Hepatocyte (in vitro differentiated cells): ENCODE measurements at places on chromosomes 7 and 10. TPM values are rescaled to one million over a fixed set of nuclear protein-coding genes. Genes with fewer than 3 reads are reported as not detected.
A peak's percentile ranks its signal among the peaks of the same experiment; 100 is the strongest.

DNA sequence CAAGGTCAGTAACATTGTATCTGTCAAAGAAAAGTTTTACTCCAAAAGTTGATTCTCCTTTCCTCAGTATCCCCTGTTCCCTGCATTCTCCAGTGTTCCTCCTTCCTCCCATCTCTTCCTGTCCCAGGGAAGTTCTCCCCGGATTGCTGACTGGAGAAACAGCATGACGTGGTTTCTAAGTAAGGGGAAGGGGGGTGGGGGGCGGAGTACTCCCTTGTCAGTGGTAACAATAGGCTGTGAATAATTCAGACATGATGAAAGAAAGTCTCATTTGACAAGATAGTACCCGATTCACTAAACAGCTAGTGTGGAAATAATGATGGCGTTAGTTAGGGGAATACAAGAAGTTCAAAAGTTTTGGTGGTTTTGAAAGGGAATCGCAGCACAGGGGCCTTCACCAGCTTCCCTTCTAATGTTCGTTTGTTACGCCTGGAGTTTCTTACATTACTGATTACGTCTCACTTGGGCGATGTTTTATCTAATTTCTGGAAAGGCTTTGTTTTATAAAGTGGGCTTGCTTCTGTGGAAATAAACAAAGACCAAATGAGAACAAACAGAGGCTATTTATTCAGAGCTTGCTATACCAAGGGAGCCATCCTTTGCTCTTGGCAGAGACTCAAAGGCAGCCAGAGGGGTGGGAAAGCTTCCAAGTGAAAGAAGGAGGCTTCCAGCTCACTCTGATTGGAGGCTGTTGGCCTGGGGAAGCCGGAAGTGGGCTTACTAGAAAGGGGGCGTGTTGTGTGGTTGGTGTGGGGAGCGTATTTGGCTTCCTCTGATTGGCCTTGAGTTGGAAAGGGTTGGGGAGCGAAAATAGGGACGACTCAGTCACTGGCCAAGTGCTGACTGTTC, 453.7 kb downstream of the SDK1 start:
- peak; percentile 32 for DNase-seq

DNA sequence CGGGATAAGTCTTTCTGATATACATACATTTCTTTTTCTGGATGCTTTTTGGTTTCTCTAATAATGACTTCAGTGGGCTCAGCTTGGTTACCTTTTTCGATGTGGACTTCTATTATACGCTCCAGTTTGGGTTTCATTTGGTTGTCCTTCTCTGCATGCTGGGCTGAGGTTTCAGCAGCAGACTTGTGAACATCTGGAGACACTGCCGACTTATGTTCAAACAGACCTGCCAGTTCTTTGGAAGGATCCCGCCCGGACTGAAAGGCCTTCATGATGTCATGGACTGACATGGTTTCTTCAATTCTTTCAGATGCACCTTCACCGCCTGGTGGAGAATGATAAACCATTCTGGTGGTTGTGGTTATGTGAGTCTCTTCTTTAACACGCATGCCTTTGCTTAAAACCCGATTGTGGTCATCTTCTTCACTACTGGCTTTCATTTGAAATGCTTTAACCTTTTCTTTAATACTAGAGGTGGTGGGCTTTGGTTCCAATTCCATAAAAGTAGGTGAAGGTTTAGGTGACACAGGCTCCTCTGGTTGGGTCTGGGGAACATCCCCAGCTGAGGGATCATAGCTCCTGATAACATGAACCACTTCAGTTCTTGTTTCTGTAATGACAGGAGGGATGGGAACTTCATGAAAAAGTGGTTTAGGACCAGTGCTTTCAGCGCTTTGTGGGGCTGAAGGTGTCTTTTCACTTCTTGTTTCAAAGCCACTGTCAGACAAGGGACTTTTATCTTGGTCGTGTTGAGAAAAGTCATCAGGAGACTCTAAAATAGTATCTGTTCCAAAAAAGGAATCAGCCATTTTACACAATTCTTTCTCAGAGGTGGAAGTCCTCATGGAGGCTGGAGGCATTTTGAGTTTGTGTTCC, 167.7 kb upstream of the CCDC6 start:
- no peak for DNase-seq

ADCYAP1R1 gene
- total RNA-seq, result 0.08 and 0.10 TPM in 2 replicates

DNA sequence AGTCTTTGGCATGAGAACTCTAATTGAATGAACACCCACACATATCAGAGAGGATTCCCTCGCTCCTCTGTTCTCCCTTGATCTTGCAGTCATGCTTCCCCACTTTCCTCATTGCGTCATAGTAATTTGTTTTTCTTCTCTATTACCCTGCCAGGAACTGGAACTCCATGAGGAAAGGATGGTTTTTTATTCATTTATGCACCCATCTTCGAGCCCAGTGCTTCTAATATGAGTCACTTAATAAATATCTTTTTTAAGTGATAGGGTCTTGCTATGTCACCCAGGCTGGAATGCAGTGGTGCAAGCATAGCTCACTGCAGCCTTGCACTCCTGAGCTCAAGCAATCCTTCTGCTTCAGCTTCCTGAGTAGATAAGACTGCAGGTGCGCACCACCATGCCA, 83.5 kb downstream of the OTUD1 start:
- no peak for DNase-seq

GRCh38 chr10:7302930-7303557, 107.8 kb downstream of the SFMBT2 start:
- no peak for DNase-seq

DNA sequence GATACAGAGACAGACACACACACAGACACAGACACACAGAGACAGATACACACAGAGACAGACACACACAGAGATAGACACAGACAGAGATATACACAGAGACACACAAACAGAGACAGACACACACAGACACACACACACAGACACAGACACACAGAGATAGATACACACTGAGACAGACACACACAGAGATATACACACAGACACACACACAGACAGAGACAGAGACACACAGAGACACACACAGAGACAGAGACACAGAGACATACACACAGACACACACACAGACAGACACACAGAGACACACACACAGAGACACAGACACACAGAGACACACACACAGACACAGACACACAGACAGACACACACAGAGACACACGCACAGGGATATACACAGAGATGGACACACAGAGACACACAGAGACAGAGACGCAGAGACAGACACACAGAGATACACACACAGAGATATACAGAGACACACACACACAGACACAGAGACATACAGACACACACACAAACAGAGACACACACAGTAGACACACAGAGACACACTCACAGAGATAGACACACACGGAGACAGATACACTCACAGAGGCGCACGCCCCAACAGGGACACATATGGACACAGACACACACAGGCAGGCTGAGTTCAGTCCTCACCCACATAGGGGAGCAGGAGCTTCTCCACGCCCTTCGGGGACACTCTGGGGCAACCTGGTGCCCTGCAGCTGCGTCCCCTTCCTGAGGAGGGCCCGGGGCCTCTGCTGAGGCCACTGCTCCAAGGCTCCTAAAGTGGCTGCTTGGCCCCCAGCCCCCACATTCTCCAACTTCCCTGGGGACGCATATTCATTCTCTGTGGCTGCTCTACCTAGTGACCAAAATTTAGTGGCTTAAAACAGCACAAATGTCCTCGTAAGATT, 10.3 kb upstream of the PPP2R2D start:
- DNase-seq, result no peak

GRCh38 chr10:2948127-2948854, 119.1 kb upstream of the PFKP start:
- no peak for DNase-seq

PAX4 gene
- 0.24 and 0.30 TPM in 2 replicates for total RNA-seq

DNA sequence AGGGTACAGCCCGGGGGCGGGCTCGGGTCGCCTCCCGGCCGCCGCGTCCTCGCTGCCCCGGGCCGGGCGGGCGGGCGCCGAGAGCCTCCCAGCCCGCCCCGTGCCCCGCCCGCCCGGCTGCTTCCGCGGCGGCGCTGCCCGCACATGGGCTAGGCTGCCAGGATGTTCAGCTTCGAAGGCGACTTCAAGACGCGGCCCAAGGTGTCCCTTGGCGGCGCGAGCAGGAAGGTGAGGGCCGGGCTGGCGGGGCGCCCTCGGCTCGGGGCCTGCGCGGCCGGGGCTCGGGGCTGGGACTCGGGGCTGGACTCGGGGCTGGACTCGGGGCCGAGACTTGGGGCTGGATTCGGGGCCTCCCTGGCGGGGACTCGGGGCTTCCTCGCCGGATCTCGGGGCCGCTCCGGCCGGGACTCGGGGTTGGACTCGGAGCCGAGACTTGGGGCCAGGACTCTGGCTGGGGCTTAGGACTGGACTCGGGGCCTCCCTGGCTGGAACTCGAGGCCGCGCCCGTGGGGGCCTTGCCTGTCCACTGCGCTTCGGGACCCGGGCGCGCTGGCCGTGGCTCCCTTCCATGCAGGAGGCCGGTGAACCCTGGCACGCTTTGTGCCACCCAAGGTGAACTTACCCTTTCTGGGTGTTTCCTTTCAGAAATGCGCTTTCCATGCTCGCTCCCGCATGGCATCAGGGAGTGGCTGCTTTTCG, 534 bp downstream of the UBE3C start:
- peak; percentile 60 for DNase-seq

DLX5 gene
- 4.0 and 5.0 TPM in 2 replicates for total RNA-seq

- no peak for DNase-seq
These were observed 101.0 kb downstream of the HERPUD2 start for GRCh38 chr7:35593899-35594298.

DNA sequence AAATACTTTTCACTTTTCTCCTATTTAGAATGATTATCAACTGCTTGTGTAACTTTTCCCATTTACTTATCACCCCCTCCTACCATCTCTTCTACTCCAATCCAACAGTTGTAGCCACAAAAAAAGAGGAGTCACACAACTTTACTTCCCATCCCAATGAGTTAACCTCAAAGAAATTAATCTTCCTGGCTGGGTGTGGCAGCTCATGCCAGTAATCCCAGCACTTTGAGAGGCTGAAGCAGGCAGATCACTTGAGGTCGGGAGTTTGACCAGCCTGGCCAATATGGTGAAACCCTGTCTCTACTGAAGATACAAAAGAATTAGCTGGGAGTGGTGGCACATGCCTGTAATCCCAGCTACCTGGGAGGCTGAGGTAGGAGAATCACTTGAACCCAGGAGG, 19.9 kb downstream of the SYPL1 start:
- DNase-seq, result no peak

DNA sequence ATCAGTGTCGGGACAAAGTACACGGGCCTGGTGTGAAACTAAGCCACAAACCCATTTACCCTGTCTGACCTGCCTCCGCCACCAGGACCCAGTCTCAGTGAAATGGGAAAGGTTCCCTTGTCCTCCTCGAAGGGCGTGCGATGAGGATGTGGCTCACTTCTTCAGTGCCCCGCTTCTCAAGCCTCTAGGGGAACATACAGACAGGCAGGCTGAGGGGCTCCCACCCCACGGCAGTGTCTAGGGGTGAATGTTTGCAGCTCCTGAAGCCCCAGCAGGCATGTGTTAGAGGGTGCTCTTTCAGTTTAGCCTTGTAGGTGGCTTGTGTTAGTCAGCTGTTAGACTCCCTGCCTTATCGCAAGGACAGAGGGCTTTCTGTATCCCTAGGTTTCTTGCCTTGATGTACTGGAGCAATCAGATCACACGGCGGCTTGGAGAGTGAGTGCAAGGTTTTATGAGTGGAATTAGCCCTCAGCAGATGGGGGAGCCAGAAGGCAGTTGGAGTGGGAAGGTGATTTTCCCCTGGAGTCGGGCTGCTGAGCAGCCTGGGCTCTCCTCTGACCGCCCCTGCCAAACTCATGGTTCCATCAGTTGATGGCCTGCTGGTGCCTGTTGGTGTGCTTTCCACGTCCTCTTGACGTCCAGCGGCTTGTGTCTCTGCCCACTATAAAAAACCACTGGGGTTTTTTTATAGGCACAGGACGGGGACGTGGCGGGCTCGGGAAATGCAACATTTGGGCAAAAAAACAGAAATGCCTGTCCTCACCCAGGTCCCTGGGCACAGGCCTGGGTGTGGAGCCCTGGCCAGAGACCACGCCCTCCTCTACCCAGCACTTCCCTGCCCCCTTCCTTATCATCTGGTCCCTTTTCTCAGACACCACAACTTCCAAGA, 759 bp downstream of the NUDT1 start:
- DNase-seq, result no peak

PIP gene
- total RNA-seq, result not detected in 2 replicates
